ENCODE measurements at places on chromosomes 1 and 21.

- peaks cover 35% of the 10 kb centered on the region for H3K4me1 ChIP-seq
- peaks cover 7% of the 10 kb centered on the region for H3K27me3 ChIP-seq
- DNase-seq: no peak
- no peak overlapping the region for H3K4me3 ChIP-seq
- H3K27ac ChIP-seq: no peak overlapping the region
Measured at GRCh38 chr1:58864654-58865053, 80.8 kb upstream of the JUN start.

- DNase-seq: no peak
- H3K27ac ChIP-seq: peak overlapping the region; percentile 86
- no peaks in the 10 kb centered on the region for H3K4me1 ChIP-seq
- H3K27me3 ChIP-seq: peaks cover 7% of the 10 kb centered on the region
- peaks cover 1% of the 10 kb centered on the region for H3K36me3 ChIP-seq
Measured at GRCh38 chr1:31878058-31878457, 60.1 kb downstream of the PTP4A2 start.

DNA sequence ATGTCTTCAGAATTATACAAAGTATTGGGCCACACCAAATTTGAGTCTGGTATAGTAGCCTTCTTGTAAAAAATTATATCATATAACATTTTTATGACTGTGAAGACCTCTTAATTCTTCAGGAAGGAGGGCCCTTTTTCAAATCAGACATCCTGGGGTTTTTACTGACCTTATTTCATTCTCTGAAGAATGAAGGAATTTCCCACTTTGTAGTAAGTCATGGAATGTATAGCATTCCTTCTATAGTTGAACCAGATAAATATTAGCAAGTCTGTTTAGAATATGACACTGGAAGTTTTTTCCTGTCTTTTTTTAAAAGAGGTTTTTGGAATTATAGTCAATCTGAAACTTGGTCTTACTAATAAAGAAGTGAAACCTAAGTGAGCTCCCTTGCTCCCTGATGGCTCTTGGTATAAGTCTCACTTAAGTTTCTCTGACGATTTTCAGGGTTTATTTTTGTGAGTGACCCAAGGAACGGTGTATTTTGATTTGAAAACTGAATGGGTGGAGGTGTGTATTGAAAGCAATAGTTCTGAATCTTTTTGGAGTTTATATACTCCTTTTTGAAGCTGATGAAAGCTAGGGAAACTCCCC is 23.7 kb downstream of the SNX27 start:
- H3K4me3 ChIP-seq: no peak overlapping the region
- no peak overlapping the region for H3K27ac ChIP-seq

DNA sequence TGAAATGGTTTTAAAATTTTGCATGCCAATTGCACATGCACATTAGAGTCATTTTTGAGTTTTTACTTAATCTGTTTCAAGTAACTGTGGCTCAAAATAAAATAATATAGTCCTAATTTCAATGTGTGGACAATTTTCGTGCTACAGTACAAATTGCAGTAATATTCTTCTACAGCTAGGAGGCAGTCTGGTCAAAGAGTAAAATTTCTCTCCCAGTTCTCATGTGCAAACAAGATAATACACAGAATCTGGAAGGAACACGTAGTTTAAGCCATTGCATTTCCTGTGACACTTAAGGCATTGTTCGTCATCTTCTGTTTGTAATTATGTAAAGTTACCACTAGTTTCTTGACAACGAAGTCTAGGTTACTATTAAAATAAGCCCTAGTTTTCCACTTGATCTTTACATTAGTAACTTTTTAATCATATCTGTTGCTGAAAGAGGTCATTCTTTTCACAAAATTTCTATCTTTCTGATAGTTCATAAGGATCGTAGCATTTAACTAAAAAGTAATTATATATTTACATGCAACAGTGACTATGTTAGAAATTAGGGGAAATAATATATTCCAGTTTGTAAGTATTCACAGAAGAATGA is 28.9 kb downstream of the ODR4 start:
- no peaks in the 10 kb centered on the region for H3K4me1 ChIP-seq
- H3K27ac ChIP-seq: no peak overlapping the region
- no peak for DNase-seq

- H3K27me3 ChIP-seq: peaks cover 19% of the 10 kb centered on the region
- H3K27ac ChIP-seq: no peak overlapping the region
- H3K36me3 ChIP-seq: no peaks in the 10 kb centered on the region
- H3K4me3 ChIP-seq: no peak overlapping the region
- DNase-seq: no peak
- H3K4me1 ChIP-seq: peaks cover 28% of the 10 kb centered on the region
Measured at GRCh38 chr1:223249854-223250631, 107.0 kb upstream of the TLR5 start.

GRCh38 chr1:117646007-117646811 is 40.4 kb downstream of the TENT5C start:
- H3K4me1 ChIP-seq: no peaks in the 10 kb centered on the region
- no peak overlapping the region for H3K4me3 ChIP-seq
- DNase-seq: no peak
- H3K27ac ChIP-seq: no peak overlapping the region
- H3K36me3 ChIP-seq: no peaks in the 10 kb centered on the region
- no peaks in the 10 kb centered on the region for H3K27me3 ChIP-seq

GRCh38 chr1:173414539-173415226 is 62.5 kb upstream of the PRDX6 start:
- no peaks in the 10 kb centered on the region for H3K27me3 ChIP-seq
- no peak overlapping the region for H3K4me3 ChIP-seq

DNA sequence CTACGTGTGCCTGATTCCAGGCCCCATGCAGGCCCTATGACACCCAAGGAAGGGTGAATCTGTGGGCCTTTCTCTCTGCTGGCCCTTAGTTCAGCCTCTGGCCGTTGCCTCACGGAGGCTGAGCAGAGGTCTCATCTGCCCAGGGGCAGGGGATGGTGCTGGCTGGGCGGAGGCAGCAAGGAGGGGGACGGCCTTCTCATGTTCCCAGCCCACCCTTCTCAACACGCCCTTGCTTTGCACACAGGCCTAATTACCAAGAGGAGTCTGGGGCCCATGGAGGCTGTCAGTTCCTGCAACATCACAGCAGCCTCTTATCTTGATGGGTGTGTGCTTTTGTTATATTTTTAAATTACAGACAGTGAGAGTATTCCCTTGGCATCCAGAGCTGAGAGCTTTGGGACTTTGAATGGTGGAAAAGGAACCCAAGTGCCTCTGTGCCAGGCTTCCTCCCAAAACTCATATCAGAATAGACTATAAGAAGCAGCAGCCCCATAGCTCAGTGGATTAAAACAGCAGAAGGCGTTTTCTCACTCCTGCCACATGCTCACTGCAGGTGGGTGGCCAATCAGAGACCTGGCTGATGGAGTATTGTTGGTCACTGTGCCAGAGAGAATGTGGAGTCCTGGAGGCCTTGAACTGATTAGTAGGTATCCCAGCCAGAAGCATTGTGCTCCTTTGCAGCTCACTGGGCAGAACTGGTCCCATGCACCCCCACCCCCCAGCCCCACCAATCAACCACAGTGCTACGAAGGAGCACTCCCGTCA is 164.9 kb downstream of the CAMTA1 start:
- H3K36me3 ChIP-seq: no peaks in the 10 kb centered on the region
- H3K4me3 ChIP-seq: no peak overlapping the region
- H3K27ac ChIP-seq: no peak overlapping the region
- no peak for DNase-seq

- H3K27ac ChIP-seq: no peak overlapping the region
- peaks cover 40% of the 10 kb centered on the region for H3K36me3 ChIP-seq
- H3K27me3 ChIP-seq: peaks cover 60% of the 10 kb centered on the region
Measured at GRCh38 chr1:29120947-29121485, 2.7 kb downstream of the TMEM200B start.

GRCh38 chr1:161072751-161073449 is 3.2 kb upstream of the ARHGAP30 start:
- H3K27ac ChIP-seq: no peak overlapping the region
- peaks cover 10% of the 10 kb centered on the region for H3K27me3 ChIP-seq
- DNase-seq: no peak
- H3K4me3 ChIP-seq: no peak overlapping the region
- no peaks in the 10 kb centered on the region for H3K36me3 ChIP-seq

GRCh38 chr1:17878837-17879236 is 123.7 kb downstream of the ACTL8 start:
- H3K4me1 ChIP-seq: peaks cover 29% of the 10 kb centered on the region
- H3K36me3 ChIP-seq: no peaks in the 10 kb centered on the region
- H3K4me3 ChIP-seq: no peak overlapping the region
- no peak for DNase-seq
- no peak overlapping the region for H3K27ac ChIP-seq
- peaks cover 12% of the 10 kb centered on the region for H3K27me3 ChIP-seq

DNA sequence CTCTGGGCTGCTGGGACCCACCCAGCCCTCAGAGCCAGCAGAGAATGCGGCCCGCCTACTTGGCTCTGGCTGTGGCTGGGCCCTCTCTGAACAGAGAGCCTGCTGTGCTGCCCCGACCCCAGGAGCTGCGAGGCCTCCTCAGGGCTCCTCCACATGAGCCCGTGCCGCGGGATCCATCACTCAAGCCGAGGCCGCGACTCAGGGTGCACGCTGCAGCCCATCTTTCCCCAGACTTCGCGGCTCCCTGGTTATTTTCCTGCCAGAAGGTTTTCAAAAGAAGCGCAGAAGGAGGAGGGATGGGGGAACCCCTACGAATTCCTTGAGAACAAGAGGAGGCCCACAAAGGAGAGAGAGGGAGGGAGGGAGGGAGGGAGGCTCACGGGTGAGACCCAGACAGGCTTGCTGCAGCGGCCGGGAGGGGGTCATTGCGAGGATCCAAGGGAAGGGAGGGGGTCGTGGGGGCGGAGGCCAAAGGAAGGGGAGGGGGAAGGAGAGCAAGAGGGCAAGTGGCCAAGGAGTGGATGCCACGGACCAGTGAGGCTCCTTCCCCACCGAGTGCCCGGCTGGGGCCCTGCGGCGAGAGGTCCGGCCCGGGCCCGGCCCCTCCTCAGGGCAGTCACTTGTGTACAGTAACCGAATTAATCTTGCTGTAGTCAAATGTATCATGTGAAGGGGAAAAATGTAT is 146.8 kb downstream of the CASZ1 start:
- DNase-seq: no peak
- H3K36me3 ChIP-seq: no peaks in the 10 kb centered on the region
- H3K27ac ChIP-seq: no peak overlapping the region

- H3K4me3 ChIP-seq: no peak overlapping the region
- H3K27ac ChIP-seq: peak overlapping the region; percentile 92
- peaks cover 69% of the 10 kb centered on the region for H3K4me1 ChIP-seq
- peak; percentile 88 for DNase-seq
- H3K27me3 ChIP-seq: peaks cover 17% of the 10 kb centered on the region
Measured at GRCh38 chr1:15027515-15027986, 126.0 kb upstream of the TMEM51 start.

- H3K36me3 ChIP-seq: peaks cover 17% of the 10 kb centered on the region
- peaks cover 51% of the 10 kb centered on the region for H3K4me1 ChIP-seq
- H3K27me3 ChIP-seq: peaks cover 14% of the 10 kb centered on the region
Measured at GRCh38 chr1:155175281-155175926, 1.8 kb downstream of the TRIM46 start.

- H3K4me3 ChIP-seq: no peak overlapping the region
- H3K27ac ChIP-seq: no peak overlapping the region
- peaks cover 2% of the 10 kb centered on the region for H3K27me3 ChIP-seq
- DNase-seq: peak; percentile 27
- peaks cover 19% of the 10 kb centered on the region for H3K36me3 ChIP-seq
Measured at GRCh38 chr1:76901158-76901767, 34.0 kb downstream of the ST6GALNAC5 start.

GRCh38 chr21:41435706-41436105 is 9.7 kb downstream of the MX1 start:
- H3K27ac ChIP-seq: no peak overlapping the region
- peaks cover 3% of the 10 kb centered on the region for H3K27me3 ChIP-seq
- no peaks in the 10 kb centered on the region for H3K4me1 ChIP-seq
- no peaks in the 10 kb centered on the region for H3K36me3 ChIP-seq
- no peak overlapping the region for H3K4me3 ChIP-seq
- DNase-seq: no peak

DNA sequence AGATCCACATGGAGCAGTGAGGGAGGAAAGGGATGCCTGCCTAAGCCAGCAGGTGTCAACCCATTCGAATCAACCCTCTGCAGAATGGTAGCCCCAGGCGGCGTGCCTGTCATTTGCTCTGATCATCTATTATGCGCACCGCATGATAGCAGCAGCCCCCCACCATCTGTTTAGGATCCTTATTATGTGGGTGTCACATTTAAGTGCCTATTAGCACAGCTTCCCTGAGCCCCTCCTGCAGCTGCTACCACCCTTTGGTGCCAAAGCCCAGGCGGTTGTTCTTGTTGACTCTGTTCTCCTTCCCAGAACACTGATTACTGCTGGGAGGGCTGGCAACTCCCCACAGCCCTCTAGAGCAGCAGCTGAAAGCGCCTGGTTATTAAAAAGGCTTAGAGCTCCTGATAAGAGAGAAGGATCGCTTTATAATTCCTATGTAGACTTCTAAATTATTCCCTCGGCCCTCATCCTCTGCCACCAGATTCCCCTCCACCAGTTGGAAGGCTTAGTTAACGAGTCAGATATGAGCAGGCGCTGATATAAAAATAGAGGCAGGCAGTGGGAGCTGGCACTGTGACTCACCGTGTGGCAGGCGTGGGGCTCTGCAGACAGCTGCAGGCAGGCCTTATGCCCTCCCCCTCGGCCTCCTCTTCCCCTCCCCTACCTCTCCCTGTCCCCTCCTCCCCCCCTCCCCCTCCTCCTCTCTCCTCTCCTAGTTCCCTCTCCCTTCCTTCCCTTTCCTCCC is 23.0 kb downstream of the ACTA1 start:
- no peak for DNase-seq
- H3K4me3 ChIP-seq: no peak overlapping the region
- H3K27ac ChIP-seq: no peak overlapping the region
- H3K4me1 ChIP-seq: peaks cover 49% of the 10 kb centered on the region
- peaks cover 73% of the 10 kb centered on the region for H3K27me3 ChIP-seq
- H3K36me3 ChIP-seq: no peaks in the 10 kb centered on the region

DNA sequence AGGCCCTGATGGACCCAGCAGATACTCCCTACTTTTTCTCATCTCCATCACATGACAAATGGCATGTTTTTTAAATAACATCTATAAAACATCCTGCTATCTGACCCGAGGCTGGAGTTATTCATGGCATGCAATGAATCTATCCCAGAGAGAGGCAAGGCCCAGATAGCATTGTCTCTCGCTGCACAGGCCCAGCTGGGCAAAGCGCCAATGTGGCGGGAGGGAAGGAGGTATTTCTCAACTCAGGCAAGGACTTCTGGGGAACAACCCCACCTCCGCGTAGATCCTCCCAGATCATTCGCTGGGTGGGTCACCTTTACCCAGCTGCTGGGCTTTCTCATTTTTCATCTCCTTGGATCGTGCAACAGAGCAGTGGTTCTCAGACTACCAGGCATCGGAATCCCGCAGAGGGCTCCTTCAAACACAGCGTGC is 59.8 kb downstream of the ERG start:
- peaks cover 28% of the 10 kb centered on the region for H3K4me1 ChIP-seq
- DNase-seq: no peak
- no peaks in the 10 kb centered on the region for H3K36me3 ChIP-seq
- no peak overlapping the region for H3K4me3 ChIP-seq
- no peak overlapping the region for H3K27ac ChIP-seq
- H3K27me3 ChIP-seq: no peaks in the 10 kb centered on the region

GRCh38 chr1:159916242-159917051 is 8.9 kb downstream of the TAGLN2 start:
- DNase-seq: no peak
- peaks cover 41% of the 10 kb centered on the region for H3K4me1 ChIP-seq
- no peak overlapping the region for H3K4me3 ChIP-seq
- H3K36me3 ChIP-seq: peaks cover 11% of the 10 kb centered on the region
